Type B pancreatic cell (in vitro differentiated cells): ENCODE measurements at places on chromosomes 13 and 19. TPM values are rescaled to one million over a fixed set of nuclear protein-coding genes. Genes with fewer than 3 reads are reported as not detected.

- no peak for DNase-seq
Observed at GRCh38 chr13:37925878-37926473, 56.4 kb upstream of the TRPC4 start.

GRCh38 chr13:39263033-39263432 is 224.8 kb downstream of the NHLRC3 start:
- no peak for DNase-seq

DNA sequence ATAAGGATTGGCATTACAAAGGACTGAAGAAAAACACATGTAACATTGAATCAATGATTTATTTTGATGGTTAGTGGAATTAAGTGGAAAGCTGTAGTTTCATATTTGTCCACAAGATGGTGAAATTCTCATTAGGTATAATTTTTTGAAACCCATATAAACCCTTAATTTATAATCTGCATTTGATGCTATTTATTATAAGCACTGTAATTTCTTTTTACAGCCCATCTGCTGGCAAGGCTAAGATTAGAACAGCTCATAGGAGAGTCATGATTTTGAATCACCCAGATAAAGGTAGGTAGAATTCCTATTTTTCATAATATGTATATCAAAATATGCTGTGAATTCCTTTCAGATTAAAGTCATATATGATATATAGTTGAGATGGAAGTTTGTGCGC is 62.2 kb downstream of the DNAJC15 start:
- DNase-seq = no peak

The PLK5 gene
- 0.24 TPM in 1 of 2 replicates, not detected in the other for total RNA-seq

- no peak for DNase-seq
Observed at GRCh38 chr13:107438251-107438650, 777.1 kb downstream of the LIG4 start.

The THSD1 gene
- 0.63 and 0.64 TPM in 2 replicates for total RNA-seq

DNA sequence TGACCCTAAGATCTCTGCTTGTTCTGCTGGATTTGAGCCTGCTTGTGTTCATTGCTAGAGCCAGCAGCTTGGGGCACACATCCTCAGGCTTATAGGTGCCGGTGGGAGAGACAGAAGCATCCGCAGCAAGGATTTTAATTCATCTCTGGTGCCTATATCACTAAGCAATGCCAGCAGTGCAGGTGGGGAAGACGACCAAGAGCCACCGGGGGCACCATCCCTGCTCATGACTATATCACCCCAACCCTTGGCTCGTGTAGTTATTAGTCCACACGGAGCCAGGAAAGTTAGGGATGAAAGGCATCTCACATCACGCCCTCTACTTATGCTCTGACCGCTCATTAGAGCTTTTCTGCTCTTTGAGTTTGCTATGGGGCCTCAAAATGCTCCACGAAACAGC is 298.2 kb downstream of the DCLK1 start:
- no peak for DNase-seq

DNA sequence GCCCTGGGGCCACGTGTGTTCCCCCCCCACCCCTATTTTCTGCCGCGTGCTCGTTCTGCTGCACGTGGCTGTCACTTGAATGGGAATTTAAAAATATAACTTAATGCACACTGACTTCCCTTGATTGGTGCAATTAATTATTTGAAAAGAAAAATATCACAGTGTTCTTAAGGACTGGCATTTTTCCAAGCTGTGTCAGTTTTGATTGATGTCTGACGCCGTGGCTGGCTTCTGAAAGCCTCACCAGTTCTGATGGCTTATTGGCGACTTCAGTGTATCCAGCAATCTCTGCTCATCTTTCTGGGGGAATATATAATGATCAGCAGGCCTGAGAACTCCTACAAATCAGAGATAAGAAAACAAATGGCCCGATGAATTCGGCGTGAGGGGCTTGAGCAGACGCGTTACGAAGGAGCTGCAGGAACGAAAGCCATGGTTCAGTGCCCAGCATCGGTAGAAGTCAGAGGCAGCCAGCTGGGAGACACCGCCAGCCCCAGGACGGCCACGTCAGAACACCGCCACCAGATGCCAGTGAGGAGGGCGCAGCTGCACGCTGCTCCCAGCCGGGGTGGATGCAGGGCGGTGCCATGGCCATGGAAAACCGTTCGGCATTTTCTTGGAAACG is 111.2 kb downstream of the KDM4B start:
- no peak for DNase-seq

The CD177 gene
- total RNA-seq = 0.29 TPM in 1 of 2 replicates, not detected in the other

The GRIN2D gene
- total RNA-seq = 0.45 and 0.58 TPM in 2 replicates

DNA sequence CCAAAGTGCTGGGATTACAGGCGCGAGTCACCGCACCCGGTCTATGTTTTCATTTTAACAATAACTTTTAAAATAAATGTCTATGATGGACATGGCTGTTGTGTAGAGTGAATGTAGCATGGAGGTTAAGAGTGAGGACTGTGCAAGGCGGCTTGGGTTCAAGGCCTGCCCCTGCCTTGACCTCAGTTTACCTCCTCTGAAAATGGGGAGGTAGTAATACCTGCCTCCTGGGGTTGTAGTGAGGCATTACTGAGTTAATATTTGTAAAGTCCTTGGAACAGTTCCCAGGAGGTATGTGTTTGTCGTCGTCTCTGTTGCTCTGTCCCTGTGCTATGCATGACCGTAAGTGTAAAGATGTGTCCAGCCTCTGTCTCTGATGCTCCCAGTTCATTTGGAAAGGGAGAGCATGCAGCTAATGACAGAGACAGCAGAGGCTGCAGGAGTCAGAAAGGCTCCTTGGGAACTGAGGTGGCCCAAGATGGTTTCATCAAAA is 9.4 kb downstream of the GARRE1 start:
- DNase-seq = no peak

The PDE4C gene
- total RNA-seq = 0.33 and 0.89 TPM in 2 replicates

GRCh38 chr13:104085611-104086010 is 1019.4 kb upstream of the SLC10A2 start:
- no peak for DNase-seq

DNA sequence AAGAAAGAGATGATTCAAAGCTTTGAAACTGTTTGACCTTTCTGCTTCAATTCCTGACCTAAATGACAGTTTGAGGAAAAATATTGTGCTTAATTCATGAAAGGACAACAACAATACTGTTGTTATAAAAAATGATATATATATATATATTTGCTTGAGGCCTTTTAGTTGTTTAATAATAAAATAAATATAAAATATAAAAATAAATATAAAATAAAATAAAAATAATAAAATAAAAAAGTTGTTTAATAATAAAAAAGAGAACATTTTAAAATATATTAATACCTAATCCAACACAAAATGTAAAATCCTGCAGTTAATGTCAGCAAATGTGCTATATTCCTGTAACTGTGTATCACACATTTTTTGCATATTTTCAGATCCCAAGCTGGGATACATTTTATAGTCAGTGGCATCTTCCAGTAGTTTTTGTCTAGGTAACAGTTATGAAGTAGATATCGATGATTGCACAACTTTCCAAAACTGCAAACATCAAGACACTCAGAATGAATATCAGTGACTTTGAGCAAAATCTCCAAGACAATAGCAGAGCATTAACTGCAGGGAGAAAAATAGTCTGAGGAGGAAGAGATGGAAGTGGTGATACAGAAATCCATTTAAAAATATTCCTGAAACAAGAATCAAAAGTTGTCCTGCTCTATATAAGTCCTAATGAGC is 375.5 kb upstream of the KLHL1 start:
- DNase-seq = no peak

The LRRC63 gene
- 0.24 and 0.29 TPM in 2 replicates for total RNA-seq

GRCh38 chr19:6066661-6067646 is 43.3 kb downstream of the RFX2 start:
- DNase-seq = no peak

DNA sequence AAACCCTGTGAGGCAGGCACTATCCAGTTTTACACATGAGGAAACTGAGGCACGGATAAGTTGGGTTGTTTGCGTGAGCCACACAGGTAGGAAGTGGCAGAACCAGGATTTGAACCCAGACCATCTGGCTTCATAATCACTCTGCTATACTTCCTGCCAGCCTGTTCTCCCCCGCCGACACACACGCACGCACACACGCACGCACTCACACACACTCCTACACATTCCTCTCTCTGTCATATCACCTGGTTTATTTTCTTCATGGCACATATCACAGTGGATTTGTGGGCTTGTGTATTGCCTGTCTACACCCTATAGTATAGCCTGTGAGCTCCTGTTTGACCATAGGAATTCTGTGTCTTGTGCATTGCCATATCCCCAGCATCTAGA is 140.0 kb downstream of the SIPA1L3 start:
- no peak for DNase-seq

DNA sequence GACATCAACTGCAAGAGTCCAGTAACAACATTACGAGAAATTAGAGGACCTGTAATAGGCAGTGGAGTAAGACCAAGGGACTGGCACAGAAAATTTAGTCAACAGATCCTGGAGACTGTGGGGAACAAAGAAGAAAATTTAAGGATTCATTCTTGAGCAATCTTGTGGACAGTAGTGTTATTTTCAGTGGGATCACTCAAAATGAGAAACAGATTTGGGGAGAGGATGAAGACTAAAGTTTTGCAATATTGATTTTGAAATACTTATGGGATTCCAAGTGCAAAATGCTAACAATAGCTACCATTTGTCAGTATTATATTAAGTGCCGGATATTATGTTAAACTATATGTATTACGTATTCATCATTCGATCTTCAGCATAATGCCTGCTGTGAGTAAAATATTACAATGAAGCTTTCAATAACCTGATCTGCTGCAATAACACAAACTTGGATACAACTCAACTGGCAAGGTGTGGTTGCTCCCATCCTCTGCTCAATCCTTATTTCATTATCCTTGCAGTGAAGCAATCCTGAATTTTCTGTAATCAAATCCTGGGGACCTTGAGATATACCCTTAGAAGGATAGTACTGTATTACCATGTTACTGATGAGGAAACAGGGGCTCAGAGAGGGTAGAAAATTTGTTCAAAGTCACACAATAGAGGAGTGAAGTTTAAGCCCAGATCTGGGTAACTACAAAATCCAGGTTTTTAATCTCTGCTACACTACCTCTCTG is 84.2 kb downstream of the SACS start:
- no peak for DNase-seq

DNA sequence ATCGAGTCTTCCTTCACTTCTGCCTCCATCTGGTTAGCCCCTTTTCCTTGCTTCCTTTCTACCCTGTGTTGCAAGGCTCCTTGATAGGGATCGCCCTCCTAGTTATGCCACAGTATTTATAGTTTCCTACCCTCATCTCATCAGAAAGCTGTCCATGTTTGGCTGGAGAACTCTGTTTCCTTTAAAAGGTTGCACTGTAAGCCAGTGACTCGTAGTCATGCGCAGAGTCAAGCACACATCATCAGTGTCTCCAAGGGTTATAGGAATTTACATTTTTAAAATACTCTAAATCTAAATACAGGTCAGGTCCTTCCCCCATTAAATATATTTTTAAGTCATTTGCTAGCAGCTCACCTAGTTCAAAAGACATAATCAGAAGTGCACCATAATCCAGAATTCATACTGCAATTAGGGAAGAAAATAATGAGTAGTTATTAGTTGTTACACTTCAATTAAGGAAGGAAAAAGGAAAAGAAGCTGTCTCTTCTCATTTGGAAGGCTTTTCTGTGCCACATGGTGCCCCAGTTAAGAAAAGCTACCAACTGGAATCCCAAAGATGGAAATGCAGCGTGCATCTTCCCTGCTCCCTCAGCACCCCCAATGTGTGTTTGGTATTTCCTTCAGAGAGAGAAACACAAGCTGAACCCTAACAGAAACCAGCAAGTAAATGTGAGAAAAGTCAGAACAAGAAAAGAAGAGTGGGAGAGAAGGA is 81.0 kb downstream of the GPR12 start:
- DNase-seq = no peak

The ONECUT3 gene
- 0.94 and 5.9 TPM in 2 replicates for total RNA-seq

The DCUN1D2 gene
- 17.2 and 29.2 TPM in 2 replicates for total RNA-seq

DNA sequence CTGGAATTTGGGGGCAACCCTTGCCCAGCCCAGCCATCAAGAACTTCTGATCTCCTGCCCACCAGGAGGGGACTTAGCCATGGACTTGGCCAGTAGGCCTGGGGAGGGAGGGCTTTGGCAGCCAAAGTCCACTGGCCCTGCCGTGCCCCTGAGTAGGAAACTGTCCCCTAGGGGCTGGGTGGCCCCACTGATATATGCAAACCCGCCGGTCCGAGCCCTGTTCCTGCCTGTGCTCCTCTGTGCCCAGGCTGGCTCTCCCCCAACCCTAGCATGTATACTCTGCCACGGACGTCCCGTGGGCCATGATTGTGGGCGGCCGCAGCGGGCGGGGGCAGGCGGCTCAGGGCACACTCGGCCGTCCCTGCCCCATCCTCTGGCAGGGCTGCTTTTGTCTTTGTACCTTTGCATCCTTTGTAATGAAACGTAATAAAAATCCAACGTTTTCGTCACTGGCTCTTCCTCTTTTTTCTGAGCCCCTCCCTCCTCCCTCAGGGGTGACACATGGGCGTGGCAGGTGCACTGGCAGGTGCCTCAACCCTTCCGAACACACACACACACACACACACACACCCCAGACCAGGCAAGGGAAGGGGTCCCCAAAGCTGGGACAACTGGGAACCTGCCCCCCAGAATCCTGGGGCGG is 9.1 kb downstream of the COMP start:
- DNase-seq = no peak
